ENCODE measurements at places on chromosomes 7 and 10.

DNA sequence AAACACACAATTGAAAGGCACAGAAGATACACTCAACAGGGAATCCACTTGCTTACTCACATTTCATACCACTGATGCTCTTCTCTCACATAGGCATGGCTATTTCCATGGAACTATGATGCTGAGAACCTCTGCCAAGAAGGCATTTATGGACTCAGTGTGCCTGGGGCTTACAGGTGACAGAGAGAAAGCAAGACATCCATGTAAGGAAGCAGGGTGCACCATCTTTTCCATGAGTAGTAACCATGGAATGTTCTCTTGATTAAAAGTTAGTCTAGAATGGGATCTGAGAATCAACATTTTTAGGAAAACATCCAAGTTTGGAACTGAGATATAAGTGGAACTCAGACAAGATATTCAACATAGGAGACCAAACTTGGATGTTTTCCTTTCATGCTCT is 52.5 kb upstream of the MACC1 start:
- no peak for DNase-seq

DNA sequence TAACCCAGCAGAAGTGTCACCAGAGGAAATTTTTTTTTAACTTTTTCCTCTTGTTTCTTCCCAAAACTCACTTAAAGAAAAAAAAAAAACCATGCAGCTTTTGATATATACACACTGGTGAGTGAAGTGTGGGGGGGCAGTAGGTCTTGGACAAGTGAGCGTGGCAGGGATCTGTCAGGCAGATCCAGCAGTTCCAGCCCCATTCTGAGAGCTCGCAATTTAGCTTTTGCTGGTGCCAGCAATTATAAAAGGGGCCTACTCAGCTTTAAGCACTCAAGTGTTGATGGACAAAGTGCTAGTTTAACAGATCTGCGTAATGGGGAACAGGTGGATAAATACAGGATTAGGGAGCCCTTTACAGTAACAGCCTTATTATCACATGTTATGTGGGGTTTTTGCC is 619.2 kb upstream of the GALNT17 start:
- DNase-seq, result no peak

- no peak for DNase-seq
These were observed 39.5 kb upstream of the RTKN2 start for GRCh38 chr10:62308101-62308500.

DNA sequence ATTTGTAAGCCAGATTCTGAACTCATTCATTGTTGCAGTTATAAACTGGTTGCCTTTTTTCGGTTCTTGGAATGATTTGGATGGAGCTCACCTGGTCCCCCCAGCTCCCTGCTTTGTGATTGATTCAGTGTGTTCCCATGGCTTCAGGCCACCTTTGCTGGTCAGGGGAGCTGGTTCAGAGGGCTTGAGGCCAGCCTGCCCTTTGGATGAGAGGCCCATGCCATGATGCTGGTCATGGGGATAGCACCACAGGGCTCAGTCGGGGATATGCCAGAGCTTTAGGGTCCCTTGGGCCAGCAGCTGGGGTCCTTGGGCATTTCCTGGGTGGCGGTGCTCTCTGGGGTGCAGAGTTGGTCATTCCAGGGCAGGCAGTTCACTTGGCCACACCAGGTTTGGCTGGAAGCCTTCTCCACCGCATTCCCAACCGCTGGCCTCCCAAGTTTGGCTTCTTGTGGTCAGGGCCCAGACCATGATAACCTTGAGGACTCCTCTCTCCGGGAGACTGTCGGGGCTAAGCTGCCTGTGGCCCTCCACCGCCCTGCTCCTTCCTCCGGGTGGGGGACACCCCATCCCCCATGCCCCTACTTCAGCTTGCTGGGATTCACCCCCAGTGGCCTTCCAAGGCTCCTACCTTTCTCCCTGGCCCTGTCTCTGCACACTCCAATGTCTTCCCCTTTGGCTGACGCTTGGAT is 65.1 kb downstream of the MGMT start:
- DNase-seq, result no peak

GRCh38 chr10:12969951-12970350 is 31.6 kb downstream of the CCDC3 start:
- no peak for DNase-seq

GRCh38 chr10:114767101-114767985 is 54.2 kb upstream of the FHIP2A start:
- DNase-seq, result no peak

DNA sequence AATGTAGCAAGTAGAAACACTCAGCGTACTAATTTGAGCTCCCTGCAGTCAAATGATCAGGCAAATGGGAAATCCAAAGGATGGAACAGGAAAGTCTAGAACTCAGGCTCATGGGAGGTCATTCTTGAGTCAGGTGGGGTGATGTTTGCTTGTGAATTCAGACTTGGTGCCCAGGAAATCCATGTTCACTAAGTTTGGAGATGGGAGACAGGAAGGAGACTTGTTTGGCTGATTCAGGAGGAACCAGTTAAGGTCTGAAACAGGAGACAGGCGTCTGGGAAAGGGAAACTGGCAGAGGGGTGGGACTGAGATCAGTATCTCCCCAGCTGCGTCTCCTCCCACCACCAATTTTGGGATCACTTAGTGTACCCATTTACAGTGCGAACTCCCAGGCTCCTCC is 38.4 kb upstream of the ZNF438 start:
- no peak for DNase-seq

DNA sequence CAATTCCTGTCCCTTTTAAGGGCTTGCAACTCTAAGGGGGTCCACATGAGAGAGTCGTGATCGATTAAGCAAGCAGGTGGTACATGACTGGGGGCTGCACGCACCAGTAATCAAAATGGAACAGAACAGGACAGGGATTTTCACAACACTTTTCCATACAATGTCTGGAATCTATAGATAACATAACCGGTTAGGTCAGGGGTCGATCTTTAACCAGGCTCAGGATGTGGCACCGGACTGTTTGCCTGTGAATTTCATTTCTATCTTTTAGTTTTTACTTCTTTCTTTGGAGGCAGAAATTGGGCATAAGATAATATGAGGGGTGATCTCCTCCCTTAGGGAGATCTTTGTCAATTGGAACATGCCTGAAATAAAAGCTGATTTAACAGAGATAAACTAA is 370.1 kb downstream of the IPMK start:
- no peak for DNase-seq

DNA sequence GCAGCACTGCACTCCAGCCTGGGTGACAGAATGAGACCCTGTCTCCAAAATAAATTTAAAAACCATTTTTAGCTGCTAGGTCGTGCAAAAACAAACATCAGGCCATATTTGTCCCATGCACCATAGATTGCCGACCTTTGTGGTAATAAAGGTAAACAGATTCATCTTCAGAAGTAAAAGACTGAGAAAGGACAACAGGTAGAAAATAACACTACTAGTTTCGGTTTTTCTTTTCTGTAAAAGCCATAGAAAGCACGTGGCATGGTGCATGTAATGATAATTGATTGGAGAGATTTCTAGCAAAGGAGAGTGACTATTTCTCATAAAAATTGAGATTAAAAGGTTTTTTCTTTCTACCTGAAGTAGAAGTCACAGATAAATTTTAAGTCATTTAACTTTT is 93.9 kb downstream of the DNAH11 start:
- DNase-seq, result no peak

- DNase-seq, result no peak
These were observed 4.4 kb downstream of the RGS10 start for GRCh38 chr10:119537953-119538630.

DNA sequence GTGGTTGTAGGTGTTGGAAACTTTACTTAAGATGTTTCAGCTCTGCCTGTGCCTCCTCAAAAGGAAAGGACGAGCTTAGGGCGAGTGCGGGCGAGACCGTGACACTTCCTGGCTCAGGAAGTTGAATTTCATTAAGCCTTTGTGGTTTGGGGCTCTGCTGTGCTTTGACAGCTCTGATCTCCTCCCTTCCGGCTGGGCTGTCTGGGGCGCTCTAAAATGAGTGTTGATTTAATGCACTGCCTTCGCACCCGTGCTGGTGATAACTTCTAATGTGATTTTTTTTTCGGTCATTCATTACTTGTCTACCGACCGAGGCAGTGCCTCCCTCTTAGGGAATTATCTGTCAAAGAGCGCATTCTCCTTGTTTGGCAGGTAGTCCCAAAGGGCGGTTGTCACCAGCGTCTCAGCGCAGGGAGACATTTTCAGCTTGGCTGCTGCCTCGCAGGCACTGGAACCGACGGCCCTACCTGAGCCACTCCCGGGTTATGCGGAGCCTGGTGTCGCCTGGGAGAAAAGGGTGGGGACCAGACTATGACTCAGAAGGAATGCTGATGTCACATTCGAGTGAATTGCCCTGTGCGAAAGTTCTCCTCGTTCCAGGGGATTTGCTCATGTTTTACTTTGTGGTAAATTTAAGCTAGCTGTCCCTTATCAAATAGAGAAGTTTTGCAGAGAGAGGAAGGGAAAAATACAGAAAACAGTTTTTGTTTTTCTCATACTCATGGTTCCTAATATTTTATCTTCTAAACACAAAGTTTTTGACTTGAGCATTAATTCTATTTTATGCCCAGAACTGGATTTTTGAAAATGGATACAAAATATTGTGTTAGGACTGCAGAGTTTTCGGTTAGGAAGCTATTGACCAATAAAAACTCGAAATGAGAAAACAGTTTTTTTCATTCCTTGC is 920 bp downstream of the TES start:
- no peak for DNase-seq

- peak; percentile 61 for DNase-seq
These were observed at the start of gene CDK14 for GRCh38 chr7:90595801-90596670. Gene CDK14, plus strand, starts transcription at chr7:90596321. Its CDS starts 307 bp downstream, at chr7:90596628.

- no peak for DNase-seq
These were observed 52.0 kb upstream of the NMT2 start for GRCh38 chr10:15220445-15220844.

All from GOT3 (cell line).